ENCODE measurements at places on chromosomes 13 and 19.
A peak's percentile ranks its signal among the peaks of the same experiment; 100 is the strongest.

DNA sequence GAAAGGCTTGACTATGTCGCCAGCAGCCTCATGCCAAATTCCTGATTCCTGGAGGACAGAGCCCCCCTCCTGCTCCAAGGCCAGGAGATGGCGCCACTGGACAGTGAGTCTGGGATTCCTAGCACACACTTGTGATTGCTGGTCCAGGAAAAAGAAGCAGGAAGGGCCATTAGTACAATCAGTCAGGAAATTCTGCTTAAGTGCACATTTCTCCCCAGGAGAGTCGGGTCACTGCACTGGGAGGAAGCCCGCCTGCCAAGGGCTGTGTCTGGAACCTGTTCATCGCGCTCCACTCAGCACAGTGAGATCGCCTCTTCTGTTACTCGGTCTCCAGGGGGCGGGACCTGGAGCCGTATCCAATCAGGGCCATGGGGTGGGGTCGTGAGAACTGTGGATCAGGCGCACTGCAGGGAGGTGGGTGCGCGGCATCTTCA is 65.1 kb downstream of the ZNF823 start:
- DNase-seq = peak; percentile 91

DNA sequence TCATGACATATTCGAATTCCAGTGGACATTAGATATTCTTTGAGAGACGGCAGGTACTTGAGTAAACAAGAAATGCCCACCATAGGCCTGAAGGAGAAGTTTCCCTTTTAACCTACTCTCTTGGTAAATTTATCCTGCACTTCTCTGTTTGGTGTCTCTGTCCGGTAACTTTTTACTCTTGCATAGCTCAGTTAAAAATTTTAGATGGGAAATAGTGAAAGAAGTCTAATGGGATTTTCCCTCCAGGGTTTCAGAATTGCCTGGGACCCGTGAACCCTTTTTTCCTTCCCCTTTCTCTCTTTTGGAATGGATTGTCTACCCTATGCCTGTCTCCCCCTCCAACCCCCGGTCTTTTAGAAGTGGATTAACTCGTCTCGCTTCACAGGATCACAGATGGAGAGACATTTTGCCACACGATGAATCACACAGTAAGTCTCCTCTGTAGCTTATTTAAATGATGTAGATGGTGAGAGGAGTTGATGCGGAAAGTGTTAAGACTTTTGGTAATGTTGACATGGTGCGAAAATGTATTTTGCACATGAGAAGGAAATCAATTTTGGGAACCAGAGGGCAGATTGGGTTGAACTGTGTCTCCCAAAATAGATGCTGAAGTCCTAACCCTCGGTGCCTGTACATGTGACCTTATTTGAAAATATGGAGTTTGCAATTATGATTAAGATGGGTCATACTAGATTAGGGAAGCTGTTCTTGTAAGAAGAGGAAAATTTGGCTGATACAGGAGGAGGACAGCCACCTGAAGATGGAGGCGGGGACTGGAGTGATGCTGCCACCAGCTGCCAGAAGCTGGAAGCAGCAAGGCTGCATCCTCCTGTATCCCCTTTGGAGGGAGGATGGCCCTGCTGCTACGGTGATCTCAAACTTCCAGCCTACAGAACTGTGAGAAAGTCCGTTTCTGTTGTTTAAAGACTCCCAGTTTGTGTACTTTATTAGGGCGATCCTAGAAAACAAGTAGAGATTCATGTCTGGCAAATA is 711 bp upstream of the MIPEP start:
- no peak for DNase-seq

GRCh38 chr13:46202966-46203365 is 8.8 kb upstream of the LRRC63 start:
- no peak for DNase-seq

DNA sequence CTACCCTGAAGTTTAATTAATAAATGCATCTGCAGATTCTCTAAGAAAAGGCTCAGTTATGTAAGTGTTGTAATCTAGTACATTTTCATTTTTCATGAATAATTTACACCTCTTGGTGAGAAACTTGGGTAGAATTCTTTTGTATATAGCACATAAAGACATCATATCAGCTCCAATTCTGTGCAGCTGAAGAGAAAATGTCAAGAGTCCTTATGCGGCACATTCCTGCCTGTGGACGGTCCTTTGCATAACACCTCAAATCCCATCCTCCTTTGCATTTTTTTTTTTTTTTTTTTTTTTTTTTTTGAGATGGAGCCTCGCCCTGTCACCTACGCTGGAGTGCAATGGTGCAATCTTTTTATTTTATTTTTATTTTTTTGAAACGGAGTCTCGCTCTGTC is 60.2 kb upstream of the RAP2A start:
- no peak for DNase-seq

GRCh38 chr13:45623516-45624090 is 8.1 kb upstream of the ERICH6B start:
- no peak for DNase-seq

DNA sequence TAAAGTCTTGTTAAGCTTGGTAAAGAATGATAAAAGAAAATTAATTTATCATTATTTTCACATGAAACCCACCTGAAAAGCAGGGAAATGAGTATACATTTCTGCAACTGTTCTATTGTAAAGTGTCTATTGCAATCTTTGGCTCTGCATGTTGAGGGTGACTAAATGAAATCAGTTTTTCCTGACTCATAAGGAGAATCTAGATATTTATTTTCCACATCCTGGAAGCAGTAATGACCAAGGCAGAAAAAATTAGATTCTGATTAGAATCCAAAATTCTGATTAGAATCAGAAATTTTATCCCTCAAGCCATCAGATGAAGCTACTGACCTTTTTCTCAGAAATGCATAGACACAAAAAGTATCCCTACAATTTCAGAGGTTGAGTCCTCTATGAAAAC is 178.4 kb downstream of the MYO16 start:
- DNase-seq = no peak

DNA sequence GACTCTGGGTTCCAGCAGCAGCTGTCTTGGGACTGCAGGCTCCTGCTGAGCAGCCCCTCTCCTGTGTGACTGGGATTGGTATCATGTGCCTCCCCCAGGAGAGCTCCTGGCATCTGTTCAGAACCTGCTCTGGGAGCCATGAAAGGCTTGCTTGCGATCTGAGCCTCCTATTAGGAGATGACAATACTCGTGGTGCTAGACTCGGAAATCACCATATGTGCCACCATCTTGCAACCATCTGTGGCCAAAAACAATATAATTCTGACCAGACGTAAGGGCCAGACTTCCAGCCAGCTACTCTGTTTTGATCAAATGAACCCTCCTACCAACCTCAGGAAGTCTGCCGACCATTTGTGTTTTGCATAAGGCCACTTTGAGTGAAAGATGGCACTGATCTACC is 484.7 kb downstream of the IRS2 start:
- peak; percentile 82 for DNase-seq

DNA sequence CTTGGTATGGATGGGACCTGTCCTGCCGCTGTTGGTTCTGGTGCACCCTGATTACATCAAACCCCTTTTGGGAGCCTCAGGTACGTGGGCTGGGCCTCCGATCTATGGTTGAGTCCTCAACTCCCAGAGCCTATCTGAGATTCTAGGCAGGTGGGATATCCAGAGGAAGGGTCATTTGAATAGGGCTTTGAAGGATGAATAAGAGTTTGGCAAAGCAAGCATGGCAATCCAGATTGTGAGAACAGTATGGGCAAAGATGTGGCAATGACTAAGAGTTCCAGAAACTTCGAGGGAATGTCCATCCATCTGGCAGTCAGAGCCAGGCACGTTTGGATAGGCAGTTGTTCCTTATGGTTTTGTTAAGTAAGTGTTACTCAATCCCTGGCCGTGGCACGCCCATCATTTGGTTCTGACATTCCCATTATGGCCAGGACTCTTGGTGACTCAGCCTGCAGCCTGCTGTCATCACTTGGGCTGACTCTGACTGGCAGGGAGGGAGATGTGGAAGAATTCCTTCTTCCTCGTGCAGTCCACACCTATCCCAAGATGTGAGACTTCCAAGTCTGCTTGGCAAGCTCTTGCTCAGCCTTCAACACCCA is 21.5 kb downstream of the CYP4F22 start:
- DNase-seq = no peak

DNA sequence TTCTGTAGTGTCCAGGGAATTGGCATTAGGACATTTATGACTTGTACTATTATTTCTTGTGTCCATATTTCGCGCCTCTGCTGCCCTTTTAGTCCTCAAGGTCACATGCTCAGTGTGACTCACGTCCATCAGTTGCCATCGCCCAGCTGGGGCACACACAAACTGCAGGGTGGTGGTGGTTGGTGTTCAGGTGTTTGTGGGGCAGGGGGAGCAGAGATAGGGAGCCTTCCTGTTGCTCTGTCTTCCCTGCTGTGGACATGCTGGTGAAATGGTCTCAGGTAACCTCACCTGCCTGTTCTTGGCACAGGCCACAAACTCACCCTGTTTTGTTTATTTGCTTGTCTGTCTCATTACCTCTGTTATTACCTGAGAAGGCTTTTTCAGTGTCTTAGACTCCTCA is 22.4 kb downstream of the PRR12 start:
- no peak for DNase-seq

- DNase-seq = no peak
Observed at GRCh38 chr19:54454781-54455675, 6.0 kb downstream of the LENG8 start.

DNA sequence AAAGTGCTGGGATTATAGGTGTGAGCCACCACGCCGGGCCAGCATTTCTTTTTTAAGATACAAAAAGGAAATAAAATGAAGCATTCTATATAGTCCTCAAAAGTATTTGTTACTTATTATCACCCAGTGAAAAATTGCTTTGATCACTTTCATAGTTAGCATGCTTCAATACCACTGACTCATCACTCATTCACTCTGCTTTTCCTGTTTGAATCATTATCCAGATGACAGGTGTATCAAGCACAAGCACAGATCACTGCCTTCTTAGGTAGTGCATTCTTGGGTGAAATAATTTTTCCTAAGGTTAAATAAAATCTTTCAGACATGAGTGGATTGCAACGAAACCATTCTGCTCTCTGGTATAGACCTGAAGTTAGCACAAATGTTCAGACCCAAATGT is 35.8 kb upstream of the SPART start:
- no peak for DNase-seq

GRCh38 chr13:60163478-60164233 is at the start of gene DIAPH3:
Gene DIAPH3, minus strand, starts transcription at chr13:60163928. Its CDS starts 162 bp downstream, at chr13:60163766.
- DNase-seq = peak; percentile 97

DNA sequence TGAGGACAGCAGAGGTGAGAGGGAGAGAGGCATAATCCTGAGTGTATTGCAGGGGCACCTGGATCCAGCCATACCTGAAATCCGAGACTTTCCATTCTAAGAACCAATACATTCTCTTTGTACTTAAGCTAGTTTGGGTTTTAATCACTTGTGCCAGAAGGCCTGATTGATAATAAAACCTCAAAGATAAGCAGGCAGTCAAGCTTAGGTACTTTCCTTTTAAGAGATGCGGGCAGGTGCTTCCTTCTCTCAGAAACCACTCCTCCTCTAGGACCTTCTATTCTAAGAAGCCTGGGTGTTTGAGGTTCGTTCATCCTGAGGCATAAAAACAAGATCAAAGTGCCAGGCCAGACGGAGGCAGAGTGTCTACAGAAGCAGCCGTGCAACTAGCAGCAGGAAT is 22.2 kb downstream of the FAM187B start:
- no peak for DNase-seq

GRCh38 chr13:96781141-96781540 is 213.1 kb downstream of the OXGR1 start:
- no peak for DNase-seq

DNA sequence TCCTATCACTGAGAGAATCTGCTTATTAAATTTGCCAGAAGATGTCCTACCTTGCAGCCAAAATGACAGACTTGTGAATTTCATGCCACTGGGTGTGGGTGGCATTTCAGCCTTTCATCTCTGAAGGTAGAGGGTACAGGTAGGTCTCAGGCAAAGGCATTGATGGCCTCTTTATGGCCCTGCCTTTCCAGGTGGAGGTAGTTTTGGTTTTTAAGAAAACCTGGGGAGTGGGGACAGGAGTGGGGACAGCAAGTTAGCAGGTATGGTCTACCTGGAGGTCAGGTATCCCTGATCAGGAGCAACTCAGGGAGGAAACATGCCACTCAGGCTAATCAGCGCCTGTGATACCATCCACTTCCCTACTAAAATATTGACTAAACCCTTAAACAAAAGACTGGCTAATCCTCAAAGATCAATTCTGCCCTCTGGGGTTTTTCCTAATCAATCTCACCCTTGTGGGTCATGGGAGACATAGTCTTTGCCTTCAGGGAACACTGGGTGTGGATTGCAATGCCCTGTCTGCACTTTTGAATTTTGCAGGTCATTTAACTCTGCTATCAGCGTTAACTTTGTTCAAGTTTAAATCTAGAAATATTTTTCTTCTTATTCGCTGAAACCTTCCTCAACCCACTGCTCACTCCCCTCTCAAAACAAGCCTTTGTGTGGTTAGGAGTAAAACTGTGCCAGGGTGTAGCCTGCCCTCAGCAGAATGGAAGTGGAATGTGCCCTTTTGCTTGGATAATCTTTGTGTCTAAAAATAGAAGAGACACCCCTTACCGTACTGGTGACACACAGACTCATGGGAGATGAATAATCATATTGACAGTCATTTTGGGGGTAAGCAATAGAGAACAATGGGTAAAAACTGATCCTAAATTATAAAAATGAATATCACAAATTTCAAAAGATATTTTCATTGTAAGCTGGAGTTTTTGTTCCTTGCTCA is 233.7 kb downstream of the COG6 start:
- no peak for DNase-seq

DNA sequence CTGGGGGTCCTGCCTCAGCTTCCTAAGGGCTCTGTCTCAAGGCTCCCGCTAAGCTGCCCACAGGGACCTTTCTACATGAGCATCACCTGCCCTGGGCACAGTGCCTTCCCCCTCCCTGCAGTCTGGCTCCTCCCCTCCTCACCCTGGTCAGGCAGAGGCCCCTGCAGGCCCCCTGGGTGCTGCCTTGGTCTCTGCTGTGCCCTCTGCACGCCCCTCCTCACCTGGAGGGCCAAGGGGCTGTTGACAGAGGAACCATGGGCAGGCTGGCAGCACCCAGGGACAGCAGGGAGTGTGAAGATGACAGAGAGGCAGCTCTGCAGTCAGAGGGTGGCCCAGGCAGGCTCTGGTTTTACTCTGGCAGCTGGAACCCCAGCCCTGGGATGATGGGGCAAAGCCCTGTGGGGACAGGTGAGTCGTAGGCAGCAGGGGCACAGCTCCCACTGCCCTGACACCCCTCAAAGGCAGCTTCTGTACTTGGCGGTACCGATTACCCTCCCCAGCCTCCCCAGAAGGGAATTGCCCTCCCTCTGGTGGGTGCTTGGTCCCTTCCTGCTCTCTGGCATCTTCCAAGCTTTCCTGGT is 43.1 kb downstream of the SUGP2 start:
- DNase-seq = no peak

DNA sequence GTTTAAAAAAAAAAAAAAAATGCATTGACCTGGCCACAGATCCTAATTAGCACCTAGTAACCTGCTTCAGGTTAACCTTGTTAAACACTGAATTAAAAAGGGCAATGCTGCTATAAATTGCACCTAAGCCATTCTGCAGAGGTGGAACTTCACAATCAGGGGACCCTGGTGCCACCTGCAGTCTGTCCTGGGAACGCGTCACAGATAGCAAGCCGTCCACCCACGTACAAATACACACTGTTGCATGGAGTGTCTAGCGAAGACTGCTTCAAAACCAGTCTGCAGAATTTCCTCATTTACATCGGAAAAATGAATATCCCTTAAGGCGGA is 169.3 kb downstream of the COL4A1 start:
- DNase-seq = no peak
